D721Med (cell line): ENCODE measurements at places on chromosomes 12 and 14.

- no peak for DNase-seq
Measured at GRCh38 chr14:99256483-99256874, 15.5 kb downstream of the BCL11B start.

DNA sequence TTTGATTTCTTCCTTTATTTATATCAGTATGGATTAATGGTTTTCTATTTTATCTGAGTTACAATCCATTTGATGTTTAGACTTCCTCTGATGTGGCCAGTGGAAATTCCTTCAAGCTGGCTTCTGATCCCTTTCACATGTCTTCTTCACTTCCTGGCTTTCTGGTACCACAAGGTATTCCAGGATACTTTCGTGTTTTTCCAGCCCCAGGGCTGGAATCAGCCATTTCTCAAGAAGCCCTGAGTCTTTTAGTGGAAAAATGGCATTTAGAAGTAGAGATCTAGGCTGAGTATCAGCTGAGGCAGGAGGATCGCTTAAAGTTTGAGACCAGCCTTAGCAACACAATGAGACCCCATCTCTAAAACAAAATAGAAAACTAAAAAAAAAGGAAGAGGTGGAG is 93.3 kb downstream of the FIGNL2 start:
- no peak for DNase-seq

- no peak for DNase-seq
Measured at GRCh38 chr12:122839907-122840554, 4.8 kb downstream of the HIP1R start.

DNA sequence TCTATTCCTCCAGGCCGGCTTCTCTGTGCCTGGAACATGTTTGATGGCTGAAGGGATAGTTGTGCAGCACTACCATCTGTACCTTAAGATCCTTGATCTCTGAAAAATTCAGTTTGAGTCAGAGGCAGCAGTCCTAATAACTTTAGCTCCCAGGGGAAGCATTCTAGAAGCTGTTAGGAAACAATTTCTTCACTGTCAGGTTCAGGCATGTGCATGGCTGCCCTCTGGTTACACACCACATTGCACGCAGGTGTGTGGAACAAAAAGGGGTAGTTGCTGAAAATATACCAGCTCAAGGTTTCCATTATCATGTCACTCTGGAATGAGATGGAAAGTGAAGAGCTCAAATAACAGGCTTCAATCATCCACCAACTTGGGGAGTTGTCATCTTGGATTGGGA is 80.1 kb downstream of the CHST11 start:
- no peak for DNase-seq

- no peak for DNase-seq
Measured at GRCh38 chr12:60168441-60168840, 572.6 kb downstream of the SLC16A7 start.

- no peak for DNase-seq
Measured at GRCh38 chr12:20593611-20594010, 101.5 kb upstream of the SLCO1C1 start.

DNA sequence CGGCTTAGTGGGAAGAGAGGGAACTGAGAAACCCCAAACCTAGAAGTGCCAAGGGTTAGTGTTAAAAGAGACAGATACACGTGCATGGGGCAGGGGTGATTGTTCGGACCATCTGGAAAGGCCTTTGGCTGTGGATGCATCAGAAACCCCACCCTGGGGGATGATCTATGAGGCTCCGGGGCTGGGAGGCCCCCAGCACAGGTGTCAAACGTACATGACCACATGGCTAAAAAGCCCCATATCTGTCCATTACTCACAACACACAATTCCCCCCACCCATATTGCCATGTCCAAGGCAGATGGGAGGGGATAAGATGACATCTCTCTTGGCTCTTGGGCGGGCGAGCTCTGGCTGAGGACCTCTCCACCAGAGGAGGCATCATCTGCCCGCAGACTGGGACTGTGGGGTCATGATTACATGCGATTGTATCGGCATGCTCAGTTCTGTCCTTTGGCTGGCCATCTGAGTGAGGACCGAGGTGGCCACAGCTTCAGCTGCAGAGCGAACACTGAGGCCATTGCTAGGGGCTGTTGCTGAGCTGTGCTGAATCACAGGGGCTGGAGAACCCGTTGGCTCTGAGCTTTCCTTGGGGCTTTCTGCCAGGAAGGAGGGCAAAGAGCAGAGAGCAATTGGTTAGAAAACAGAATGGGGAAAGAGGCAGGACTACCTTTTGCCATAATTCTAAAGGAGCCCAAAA is 9.6 kb upstream of the NPFF start:
- DNase-seq, result no peak

DNA sequence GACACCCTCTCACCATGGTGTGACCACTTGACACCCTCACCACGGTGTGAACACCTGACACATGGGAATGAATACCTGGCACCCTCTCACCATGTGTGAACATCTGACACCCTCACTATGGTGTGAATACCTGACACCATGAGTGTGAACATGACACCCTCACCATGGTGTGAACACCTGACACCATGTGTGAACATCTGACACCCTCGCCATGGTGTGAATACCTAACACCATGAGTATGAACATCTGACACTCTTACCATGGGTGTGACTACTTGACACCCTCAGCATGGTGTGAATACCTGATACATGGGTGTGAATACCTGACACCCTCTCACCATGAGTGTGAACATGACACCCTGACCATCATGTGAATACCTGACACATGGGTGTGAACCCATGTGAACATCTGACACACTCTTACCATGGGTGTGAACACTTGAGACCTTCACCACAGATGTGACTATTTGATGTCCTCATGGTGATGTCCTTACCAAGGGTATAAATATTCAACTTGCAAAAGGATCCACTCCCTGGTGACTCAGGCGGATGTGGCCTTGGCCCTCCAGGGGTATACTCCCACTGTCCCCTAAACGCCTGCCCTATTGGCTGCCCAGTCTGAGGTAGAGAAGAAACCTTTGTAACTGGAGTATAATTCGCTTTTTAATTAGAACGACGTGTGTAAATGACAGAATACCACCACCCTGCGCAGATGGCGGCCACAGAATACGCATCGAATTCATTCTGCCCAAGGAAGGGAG is 29.1 kb downstream of the RFLNA start:
- no peak for DNase-seq

GRCh38 chr12:3326156-3326849 is 164.7 kb upstream of the PRMT8 start:
- no peak for DNase-seq
